ENCODE measurements at places on chromosomes 5 and 9.

- no peak for DNase-seq
Measured at GRCh38 chr9:35395706-35396101, 94.2 kb upstream of the RUSC2 start.

DNA sequence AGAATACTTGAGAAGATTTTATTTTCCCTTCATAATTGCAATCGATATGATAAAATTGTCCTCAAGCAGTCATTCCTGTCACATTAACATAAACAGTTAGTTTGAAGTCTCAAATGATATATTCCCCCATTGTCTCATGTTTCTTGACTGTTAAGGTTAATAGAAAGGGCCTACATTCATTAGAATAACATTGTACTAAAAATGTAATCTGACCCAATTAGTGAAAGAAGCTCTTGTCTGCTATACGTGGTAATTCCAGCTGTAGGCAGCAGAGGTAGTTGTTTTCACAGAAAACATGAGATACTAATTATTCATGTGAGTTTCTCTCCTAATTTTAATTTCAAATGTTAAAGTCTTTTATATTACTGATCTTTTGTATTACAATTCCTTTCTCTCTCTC, 25.9 kb upstream of the AP3B1 start:
- DNase-seq: no peak

DNA sequence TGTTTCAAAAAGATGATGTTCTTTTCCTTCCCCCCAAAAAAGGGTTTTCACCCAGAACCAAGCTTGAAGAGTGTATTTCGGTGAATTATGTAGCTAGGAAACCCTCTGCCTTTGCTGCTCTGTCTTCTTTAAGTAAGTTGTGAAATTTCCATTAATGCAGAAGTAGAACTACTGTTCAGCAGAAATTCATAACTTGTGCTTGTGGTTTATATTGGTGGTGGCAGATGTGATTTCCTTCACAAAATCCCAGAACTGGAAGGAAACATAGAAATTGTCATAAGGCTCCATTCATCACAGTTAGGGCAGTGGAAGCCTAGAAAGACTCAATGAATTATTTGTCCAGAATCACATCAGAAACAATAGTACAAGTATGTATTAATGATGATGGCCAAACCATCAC, 42.1 kb upstream of the DAB2 start:
- no peak for DNase-seq

DNA sequence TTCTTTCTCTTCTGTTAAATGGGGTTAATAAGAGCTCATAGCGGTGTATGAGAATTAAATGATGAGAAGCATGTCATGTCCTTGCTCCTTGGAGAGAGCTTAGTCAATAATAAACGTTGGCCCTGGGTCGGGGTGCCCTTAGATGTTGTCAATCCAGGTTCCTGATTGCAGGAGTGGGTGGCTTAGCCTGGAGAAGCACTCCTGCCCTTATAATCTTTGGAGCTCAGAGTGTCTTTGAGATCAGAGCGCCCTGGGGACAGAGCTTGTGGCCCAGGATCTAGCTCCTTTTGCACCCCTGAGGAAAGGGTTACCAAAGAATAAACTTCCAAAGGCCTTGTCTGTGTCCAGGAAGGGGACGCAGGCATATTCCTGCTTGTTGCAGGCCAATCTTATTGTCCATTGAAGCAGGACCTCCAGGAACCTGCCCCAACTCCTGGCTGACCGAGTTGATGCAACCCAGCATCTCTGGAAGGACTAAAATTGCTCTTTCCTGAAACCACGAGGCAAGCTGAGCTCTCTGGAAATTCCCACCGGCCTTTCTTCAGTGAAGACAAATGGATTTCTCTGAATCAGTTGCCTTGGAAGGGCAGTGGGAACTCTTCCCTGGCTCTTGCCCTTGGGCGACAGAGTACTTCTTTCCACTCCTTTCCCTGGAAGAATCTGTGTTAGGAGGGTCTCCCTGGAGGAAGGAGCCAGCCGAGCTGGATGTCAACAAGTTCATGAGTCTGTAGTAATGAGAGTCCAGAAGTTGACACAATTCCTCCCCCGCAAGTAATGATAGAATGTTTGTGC, 6.4 kb upstream of the AMBP start:
- DNase-seq: no peak

GRCh38 chr5:121704291-121704690, 147.4 kb upstream of the FTMT start:
- no peak for DNase-seq

DNA sequence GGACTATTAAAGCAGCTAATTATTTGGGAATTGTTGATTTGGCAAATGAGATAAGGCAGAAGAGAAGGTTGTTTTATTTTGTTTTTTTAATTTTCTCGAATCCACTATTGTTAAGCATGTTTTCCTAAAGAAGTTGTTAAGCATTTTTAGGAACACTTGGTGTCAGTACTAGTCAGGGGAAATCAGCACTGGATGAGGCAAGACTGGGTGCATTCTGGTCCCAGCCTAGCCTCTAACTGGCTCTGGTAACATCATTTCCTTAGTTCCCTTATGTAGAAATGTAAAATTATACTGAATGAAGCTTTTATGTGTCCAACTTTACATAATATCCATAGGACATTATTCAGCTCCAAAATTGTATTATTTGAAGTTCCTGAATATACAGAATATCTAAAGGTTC, 196.1 kb downstream of the PCSK5 start:
- DNase-seq: no peak

DNA sequence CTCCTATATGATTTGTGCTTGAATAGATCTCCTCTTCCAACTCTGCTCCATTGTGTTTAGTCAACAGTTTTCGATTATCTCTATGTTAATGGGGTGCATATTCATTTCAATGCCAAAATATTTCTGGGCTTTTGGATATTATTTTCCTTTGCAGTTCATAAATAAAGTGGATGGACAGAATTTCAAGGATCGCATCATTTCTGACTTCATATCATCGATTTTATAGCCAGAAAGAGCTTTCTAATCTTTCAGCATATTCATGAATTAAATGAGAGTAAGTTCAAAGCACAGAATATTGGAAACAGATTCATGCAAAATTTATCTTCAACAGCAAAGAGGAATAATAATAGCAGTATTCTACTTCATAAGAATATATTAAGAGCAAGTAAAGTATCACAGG, 60.0 kb upstream of the MINAR2 start:
- no peak for DNase-seq

- no peak for DNase-seq
Measured at GRCh38 chr5:16930496-16930895, 5.6 kb downstream of the MYO10 start.

- no peak for DNase-seq
Measured at GRCh38 chr5:121872856-121873255, 21.2 kb downstream of the FTMT start.

GRCh38 chr5:1335540-1336095, 9.3 kb downstream of the CLPTM1L start:
- no peak for DNase-seq

DNA sequence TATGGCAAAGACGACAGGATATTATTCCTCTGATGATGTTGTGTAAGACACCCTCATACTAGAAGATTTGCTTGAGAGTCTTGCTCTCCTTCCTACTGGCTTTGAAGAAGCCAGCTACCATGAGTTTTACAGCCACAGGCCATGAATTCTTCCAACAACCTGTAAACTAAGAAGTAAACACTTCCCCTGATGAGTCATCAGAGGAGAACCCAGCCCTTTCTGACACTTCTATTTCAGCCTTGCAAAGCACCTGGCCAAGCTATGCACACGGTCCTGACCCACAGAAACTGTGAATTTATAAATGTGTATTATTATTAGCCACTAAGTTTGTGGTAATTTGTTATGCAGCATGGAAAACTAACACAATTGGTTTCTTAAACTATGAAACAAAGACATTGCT, 288.8 kb upstream of the ADAMTSL1 start:
- no peak for DNase-seq

DNA sequence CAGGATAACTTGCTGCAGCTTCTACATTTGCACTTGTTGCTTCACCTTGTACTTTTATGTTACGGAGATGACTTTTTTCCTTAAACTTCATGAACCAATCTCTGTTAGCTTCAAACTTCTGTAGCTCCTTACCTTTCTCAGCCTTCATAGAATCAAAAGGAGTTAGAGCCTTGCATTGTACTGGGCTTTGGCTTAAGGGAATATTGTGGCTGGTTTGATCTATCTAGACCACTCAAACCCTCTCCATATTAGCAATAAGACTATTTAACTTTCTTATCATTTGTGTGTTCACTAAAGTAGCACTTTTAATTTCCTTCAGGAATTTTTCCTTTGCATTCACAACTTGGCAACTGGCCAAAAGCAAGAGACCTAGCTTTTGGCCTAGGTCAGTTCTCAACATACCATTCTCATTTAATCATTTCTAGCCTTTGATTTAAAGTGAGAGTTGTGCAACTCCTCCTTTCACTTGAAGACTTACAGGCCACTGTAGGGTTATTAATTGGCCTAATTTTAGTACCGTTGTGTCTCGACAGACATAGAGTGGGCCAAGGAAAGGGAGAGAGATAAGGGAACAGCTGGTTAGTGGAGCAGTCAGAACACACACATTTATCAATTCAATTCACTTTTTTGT, 63.7 kb downstream of the SHOC1 start:
- DNase-seq: no peak

- DNase-seq: no peak
Measured at GRCh38 chr5:98663521-98663920, 109.9 kb upstream of the RGMB start.

- no peak for DNase-seq
Measured at GRCh38 chr5:156423597-156423996, 96.6 kb downstream of the SGCD start.

DNA sequence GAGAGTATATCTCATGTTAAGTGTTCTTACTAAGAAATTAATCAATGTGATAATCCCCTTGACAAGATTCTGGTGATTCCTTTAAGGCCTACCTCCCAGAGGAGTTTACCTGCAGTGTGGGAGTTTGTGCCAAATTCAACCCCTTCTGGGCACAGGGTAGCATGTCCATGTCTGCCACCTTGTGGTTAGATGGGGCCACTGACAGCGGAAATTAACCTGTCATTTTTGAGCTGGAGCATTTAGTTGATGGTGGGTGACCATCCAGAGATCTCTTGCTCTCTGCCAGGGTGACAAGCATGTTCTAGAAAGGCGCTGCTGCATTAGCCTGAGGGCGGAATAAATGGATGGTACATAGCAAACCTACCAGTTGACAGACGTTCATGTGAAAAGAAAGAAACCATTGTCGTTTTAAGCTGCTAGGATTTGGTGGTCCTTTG, 132.2 kb downstream of the FBXO4 start:
- DNase-seq: no peak

- no peak for DNase-seq
Measured at GRCh38 chr5:64502196-64502595, 3.6 kb upstream of the RGS7BP start.

- no peak for DNase-seq
Measured at GRCh38 chr9:13607481-13608441, 328.3 kb upstream of the MPDZ start.

Measured in T1000 (cell line).